ENCODE measurements at places on chromosomes 12 and 14. TPM values are rescaled to one million over a fixed set of nuclear protein-coding genes. Genes with fewer than 3 reads are reported as not detected.

The HOXC12 gene
- total RNA-seq: not detected

DNA sequence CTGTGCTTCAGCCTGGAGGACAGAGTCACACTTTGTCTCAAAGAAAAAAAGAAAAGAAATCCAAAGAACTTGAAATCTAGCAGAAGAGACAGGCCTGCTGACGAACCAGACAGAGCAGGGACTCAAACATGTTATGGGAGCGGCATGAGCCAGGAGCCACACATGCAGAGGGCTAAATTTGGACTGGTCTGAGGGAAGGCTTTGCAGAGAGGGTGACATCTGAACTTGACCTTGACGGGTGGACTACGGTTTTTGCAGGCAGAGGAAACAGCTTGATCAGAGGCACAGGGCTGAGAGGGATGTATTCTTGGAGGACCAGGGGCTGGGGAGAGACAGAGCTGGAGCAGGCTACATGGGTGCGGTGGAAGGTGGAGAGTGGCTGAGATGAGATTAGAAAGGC is 20.5 kb upstream of the SLC24A4 start:
- H3K36me3 ChIP-seq: no peaks in the 10 kb centered on the region
- H3K4me1 ChIP-seq: no peaks in the 10 kb centered on the region
- H3K4me3 ChIP-seq: no peak overlapping the region
- peaks cover 27% of the 10 kb centered on the region for H3K27me3 ChIP-seq
- DNase-seq: no peak
- no peak overlapping the region for H3K27ac ChIP-seq

The LUM gene
- total RNA-seq: 46.1 TPM

The SLC22A17 gene
- 6.4 TPM for total RNA-seq

The TC2N gene
- total RNA-seq: under 0.01 TPM

The CAPS2 gene
- 2.7 TPM for total RNA-seq

The GPRC5D gene
- not detected for total RNA-seq

The ERG28 gene
- total RNA-seq: 1.9 TPM

The SLC4A8 gene
- total RNA-seq: 5.2 TPM

The LMBR1L gene
- total RNA-seq: 18.1 TPM

DNA sequence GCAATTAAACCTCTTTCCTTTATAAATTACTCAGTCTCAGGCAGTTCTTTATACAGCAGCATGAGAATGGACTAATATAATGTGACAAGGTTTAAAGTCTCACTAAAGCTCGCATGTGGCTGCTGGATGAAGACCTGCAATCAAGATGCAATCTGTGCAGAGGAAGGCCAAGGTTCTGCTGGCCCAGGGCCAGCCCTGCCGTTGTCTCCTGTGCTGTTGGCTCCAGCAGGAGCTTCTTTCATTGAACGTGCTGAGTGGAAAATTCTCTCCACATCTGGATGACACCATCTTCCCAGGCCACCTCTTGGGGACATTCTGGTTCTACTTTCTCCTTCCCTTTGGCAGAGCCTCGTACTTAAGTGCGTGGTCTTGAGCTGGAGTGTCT is 742.2 kb downstream of the VRK1 start:
- no peak for DNase-seq
- no peaks in the 10 kb centered on the region for H3K4me1 ChIP-seq
- H3K27me3 ChIP-seq: no peaks in the 10 kb centered on the region

The LRRC10 gene
- not detected for total RNA-seq

The NID2 gene
- 102 TPM for total RNA-seq

The AQP6 gene
- total RNA-seq: not detected

GRCh38 chr14:75711105-75711795 is 50.2 kb downstream of the TTLL5 start:
- no peaks in the 10 kb centered on the region for H3K36me3 ChIP-seq
- peak; percentile 72 for DNase-seq
- no peak overlapping the region for H3K4me3 ChIP-seq
- no peak overlapping the region for H3K27ac ChIP-seq
- H3K27me3 ChIP-seq: peaks cover 2% of the 10 kb centered on the region
- peaks cover 11% of the 10 kb centered on the region for H3K4me1 ChIP-seq

The PLEKHG7 gene
- total RNA-seq: under 0.01 TPM

- no peaks in the 10 kb centered on the region for H3K4me1 ChIP-seq
- DNase-seq: no peak
- no peak overlapping the region for H3K4me3 ChIP-seq
- H3K27ac ChIP-seq: no peak overlapping the region
- H3K27me3 ChIP-seq: no peaks in the 10 kb centered on the region
Observed at GRCh38 chr12:83122623-83122934, 435.9 kb downstream of the TMTC2 start.

- DNase-seq: no peak
- H3K27me3 ChIP-seq: peaks cover 3% of the 10 kb centered on the region
- no peaks in the 10 kb centered on the region for H3K36me3 ChIP-seq
- no peak overlapping the region for H3K4me3 ChIP-seq
Observed at GRCh38 chr14:24390701-24391468, 7.9 kb upstream of the NYNRIN start.
